ENCODE measurements at places on chromosomes 2 and 18. TPM values are rescaled to one million over a fixed set of nuclear protein-coding genes. Genes with fewer than 3 reads are reported as not detected.
A peak's percentile ranks its signal among the peaks of the same experiment; 100 is the strongest.

DARS1 gene
- total RNA-seq, result 56.7 TPM

DNA sequence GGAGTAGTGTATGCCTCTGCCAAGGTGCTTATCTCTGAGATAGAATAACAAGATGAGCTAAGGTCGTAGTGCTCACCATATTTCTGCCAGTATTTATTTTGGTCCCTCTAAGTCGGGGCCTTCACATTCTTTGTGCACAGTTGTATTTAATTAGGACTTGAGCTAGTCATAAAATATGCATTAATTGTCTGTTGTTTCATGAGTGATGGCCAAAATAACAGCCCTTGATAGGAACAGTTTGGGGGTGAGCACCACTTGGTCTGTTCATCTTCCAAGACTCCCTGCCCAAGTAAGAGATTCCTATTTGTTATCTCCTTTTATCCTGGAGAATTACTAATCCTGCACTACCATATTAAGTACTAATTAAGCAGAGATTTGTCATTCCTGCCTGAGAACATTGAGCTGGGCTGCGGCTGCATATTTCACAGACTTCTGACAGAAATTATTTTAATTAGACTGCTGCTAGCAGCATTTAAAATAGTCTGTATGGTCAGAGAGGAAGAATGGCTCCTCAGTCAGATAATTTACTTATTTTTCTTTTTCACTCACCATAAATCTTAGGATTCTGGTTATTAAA, 435.1 kb downstream of the MTX2 start:
- no peak for DNase-seq

- DNase-seq, result no peak
Observed at GRCh38 chr2:119175517-119175916, 17.0 kb upstream of the C1QL2 start.

SPDYA gene
- total RNA-seq, result 0.69 TPM

DNA sequence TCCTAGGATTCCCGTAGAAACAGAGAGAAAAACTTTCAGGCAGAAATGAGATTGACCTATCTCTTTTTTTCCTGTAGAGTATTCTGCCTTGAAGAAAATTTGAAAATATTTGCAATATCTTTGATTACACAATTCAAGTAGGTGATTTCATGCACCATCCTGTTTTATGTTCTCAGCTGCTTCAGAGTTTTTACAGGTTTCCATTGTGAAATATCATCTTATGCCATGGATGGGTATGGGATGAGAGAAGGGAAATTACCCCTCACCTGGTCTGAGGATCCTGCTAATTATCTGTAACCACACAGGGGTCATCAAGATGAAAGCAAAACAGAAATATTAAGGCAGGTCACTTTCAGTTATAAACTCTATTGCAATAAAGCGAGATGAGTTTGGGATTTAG, 264.8 kb downstream of the TXNL1 start:
- no peak for DNase-seq

DNA sequence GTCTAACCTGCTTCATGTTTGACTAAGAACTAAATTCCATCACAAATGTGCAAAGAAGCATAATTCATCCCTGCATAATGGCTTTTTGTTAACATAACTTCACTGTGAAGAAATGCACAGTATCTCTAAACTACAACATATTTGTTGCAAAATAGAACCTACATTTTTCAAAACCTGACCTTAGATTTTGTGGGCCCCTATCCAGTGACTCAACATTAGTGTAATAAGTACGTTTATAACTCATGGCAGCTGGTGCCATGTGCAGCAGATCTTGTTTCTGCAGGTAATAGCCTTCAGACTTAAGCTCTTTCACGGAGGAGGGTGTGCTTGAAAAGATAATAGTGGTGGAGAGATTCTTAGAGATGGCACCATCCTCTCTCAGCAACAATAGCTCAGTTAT, 28.6 kb upstream of the VWC2L start:
- DNase-seq, result peak; percentile 35
